Mucosa of descending colon (tissue), 3 donors: ENCODE measurements at places on chromosomes 2 and 18. TPM values are rescaled to one million over a fixed set of nuclear protein-coding genes. Genes with fewer than 3 reads are reported as not detected.

FAM237A gene
- total RNA-seq, result not detected

DNA sequence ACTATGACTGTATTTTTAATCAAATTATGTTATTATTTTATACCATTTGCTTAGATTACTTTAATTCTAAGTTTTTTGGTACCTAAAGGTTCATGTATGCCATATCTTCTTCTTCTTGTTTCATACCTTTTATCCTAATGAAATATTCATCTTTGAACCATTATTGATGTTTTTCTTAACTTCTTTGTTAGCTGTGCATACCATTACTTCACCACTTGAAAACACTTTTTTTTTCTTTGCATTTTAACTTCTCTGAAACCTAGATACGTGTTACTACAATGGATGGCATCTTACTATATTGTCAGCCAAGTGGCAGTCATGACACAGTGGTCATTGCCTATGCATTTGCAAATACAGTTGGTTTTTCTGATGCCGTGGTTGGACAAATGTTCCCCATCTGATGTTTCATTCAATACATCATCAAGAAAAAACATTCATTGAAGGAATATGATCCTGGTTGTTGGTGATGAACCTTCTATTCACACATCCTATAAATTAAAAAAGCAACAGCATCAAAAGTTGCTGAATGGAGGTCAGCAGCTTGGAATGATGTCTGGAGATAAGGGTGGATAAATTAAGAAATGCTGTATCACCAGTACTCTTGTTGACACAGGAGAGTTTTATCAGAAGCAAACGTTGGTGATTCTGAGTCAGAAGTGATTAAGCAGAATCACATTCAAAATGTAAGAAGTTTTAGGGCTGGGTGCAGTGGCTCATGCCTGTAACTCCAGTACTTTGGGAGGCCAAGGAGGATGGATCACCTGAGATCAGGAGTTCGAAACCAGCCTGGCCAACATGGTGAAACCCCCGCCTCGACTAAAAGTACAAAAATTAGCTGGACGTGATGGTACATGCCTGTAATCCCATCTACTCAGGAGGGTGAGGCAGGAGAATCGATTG, 7.4 kb downstream of the IL36A start:
- DNase-seq, result no peak

REG1A gene
- total RNA-seq, result 0.89 TPM

SLC9A4 gene
- total RNA-seq, result 0.32 TPM

PTH2R gene
- not detected for total RNA-seq

TNFRSF11A gene
- total RNA-seq, result 87.3 TPM

HOXD11 gene
- 1.2 TPM for total RNA-seq

HOXD10 gene
- 4.1 TPM for total RNA-seq

GRCh38 chr2:183001948-183002347, 36.3 kb downstream of the NCKAP1 start:
- DNase-seq, result no peak

DNA sequence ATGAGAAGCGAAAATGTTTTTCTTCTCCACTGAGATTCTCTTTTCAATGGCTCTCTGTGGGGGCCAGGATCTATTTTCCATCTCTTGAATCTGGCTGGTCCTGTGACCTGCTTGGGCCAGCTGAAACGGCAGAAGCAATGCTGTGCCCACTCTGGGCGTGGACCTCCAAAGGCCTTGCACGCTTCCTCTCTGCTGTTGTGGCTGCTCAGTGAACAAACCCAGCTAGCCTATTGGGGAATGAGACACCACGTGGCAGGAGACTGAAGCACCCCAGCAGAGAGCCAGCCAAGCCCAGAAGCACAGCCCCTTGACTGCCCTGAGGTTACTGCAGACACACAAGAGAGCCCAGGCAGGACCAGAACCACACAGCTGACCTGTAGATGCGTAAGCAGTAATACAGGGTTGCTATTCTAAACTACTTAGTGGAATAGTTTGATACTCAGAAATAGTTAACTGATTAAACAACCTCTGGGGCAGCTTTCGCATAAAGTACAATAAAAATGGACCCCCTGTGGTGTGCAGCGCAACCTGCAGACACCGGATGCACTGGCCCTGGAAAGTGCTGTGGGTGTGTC, 221.7 kb upstream of the SH3BP4 start:
- no peak for DNase-seq

- DNase-seq, result no peak
These were observed 36.3 kb downstream of the RTP5 start for GRCh38 chr2:241905716-241906377.

DNA sequence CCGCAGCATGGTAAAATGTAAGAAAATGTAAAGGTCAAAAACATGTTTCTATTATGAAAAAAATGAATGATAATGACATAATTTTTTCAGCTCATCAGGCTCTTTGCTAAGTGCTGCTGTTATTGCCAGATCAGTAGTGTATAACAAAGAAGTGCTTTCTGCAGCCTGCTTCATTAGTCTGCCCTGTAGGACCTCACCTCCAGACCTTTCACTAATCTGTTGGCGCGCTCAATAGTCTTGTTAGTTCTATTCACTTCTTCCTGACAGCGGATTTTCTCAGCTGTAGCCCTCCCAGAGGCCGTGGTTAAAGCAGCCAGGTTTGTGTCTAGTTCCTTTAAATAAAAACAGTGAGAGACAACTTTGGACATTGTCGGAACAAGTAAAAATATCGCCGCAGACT, 97.7 kb downstream of the CDCA7 start:
- no peak for DNase-seq

EMILIN2 gene
- total RNA-seq, result 19.6 TPM

DNA sequence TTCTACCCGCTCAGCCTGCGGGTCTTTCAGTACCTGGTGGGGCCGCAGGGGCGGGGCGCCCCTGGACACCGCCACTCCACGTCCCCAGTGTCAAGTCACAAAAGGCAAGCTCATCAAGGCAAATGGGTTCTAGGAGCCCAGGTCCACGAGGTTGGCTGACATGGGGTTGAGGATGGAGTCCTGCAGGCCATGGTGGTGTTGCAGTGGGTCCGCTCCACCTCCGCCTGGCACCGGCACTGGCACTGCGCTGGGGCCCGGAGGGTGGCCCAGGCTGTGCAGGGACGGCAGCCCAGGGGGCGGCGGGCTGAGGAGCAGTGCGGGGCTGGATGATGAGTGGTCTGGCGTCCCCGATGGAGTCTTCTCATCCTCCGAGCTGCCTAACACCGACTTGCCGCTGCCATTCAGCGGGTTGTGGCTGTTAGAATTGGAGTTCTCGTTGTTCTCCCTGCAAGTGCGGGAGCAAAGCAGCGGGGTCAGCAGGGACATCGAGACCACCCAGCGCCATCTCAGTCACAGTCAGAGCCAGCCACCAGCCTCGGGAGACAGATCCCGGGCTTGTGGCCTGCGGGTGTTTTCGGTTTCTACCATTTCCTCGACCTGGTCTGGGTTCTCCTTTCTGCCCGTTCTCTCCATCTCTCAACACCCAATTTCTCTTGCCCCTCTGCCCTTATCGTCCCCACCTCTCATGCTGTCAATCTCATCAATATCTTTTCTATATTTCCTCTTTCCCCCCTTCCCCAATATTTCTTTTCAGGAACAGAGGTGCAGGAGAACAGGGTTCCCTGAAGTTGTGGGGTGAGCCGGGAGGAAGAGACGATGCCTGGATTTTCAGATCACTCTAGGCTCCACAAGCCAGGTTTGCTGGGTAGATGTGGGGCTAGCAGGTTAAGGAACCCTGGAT, 3.0 kb downstream of the SIX2 start:
- DNase-seq, result no peak

GPC1 gene
- 15.4 TPM for total RNA-seq

DNA sequence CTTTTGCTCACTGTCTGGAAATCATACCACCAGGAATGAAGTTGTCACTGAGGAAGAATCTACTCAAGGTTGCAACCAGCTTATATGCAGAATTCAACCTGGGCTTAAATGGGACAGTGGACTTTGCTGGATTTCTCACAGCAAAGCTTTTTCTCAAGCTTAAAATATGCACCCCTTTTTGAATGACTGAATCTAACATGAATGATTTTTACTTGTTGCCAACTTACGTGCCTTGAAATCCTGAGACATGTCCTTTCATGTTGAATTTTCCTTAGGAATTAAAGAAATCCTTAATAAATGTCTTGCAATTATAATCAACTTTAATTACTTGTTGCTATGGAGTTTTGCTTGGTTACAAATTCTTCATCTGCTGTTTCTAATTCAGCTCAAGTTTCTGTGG, 57.4 kb downstream of the SPP2 start:
- no peak for DNase-seq

DCAF17 gene
- total RNA-seq, result 14.2 TPM

- no peak for DNase-seq
These were observed 6.0 kb upstream of the BMP10 start for GRCh38 chr2:68877079-68877772.

- DNase-seq, result peak; percentile 88
These were observed 598 bp upstream of the CEP68 start for GRCh38 chr2:65055422-65056214.

DNA sequence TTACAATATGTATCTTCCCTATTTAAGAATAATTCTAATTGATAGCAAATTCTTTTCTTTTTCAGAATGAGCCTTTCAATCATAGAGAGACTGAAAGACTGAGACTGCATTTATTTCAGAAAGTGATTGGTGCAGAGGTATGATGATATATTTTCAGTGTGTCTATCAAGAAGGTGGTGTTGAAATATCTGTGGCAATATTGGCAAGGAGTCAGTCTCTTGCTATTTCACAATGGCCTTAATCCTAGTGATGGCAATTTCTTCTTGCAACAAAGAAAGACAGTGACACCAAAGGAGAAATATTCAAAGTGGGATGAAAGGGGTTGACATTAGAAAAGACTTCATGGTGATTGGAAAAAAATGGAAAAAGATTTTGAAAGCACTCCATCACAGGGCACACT, 21.7 kb upstream of the ZBTB14 start:
- no peak for DNase-seq

GRCh38 chr2:213818436-213818835, 534.2 kb downstream of the SPAG16 start:
- DNase-seq, result no peak

- DNase-seq, result no peak
These were observed 43.2 kb downstream of the PSD4 start for GRCh38 chr2:113216891-113217454.

RGPD3 gene
- total RNA-seq, result 0.07 TPM

DAPL1 gene
- total RNA-seq, result not detected

DNA sequence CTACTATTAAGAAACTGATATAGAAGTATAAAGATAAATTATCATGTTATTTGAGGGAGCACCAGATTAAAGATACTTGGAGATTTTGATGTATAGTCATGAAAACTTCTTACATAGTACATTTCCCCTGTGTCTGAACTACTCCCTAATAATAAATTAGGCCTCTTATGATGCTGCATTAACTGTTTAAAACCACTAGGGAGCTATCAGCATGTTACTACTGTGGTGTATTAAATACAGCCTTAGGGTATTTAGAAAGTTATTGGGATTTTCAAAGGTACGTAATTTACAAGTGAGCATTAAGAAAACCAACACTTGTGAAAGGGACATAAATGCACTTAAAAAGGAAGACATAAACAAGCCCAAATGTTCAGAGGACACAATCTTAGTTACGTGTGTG, 714.0 kb downstream of the EPHA4 start:
- no peak for DNase-seq

DOK6 gene
- 2.2 TPM for total RNA-seq

NGEF gene
- 67.5 TPM for total RNA-seq

VWA3B gene
- 2.8 TPM for total RNA-seq

GRCh38 chr18:449374-449773, 51.1 kb downstream of the COLEC12 start:
- DNase-seq, result no peak

IL36RN gene
- total RNA-seq, result not detected

TEX261 gene
- total RNA-seq, result 51.4 TPM

DNA sequence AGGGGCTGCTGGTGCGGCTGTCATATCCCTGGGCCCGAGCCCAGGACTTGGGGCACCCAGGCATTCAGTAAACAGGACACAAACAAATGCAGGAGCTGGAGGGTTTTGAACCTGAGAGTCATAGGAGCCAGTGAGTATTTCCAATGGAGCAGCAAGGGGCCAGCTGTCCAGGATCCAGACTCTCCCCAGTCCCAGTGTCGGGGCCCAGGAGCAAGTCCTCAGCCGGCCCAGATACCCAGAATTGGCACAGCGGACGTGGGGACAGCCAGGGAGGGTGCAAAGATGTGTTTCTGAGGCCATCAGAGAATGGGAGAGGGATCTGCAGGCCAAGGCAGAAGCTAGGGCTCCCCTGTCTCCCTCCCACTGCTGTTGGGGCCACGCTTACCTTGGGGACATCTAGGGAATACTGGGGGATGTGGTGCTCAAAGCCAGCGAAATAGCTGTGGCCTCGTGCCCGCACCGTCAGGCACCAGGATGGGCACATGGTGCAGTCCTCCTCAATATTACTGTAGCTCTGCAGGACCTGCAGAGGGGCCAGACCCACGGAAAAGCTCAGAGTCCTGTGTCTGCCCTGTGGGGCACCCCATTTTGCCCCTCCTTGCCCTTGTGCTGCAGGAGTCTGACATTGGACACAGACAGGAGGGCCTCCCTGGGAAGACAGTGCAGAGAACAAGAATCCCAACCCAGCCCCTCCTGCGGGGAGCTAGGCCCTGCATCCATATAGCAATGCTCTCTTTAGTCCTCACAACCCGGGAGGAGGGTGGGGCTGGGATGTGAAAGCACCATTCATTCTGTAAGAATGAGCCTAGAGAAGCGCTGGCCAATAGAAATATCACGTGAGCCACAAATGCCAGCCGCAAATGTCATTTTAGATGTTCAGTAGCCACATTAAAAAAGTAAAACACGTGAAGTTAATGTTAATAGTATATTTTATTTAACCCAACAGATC, 15.4 kb downstream of the CFAP65 start:
- DNase-seq, result no peak

FSHR gene
- total RNA-seq, result not detected

SERPINB10 gene
- total RNA-seq, result not detected

- DNase-seq, result no peak
These were observed 29.9 kb upstream of the RMDN2 start for GRCh38 chr2:37895140-37895539.

DNA sequence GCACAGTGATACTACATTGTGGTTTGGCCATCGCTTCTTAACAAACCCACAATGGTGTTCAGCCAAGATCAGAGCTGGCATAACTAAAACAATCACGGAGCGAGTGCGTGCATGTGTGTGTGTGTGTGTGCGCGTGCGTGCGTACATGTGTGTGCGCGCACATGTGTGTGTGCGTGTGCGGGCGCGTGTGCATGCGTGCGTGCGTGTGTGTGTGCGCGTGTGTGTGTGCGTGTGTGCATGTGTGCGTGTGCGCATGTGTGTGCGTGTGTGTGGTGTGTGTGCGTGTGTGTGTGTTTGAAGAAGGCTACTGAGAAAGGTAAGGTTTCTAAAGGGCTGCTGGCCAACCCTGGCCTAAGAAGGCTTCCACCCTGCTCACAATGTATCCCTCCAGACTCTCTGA, 582.4 kb downstream of the CMPK2 start:
- DNase-seq, result no peak

RAD51AP2 gene
- not detected for total RNA-seq
